ENCODE measurements at places on chromosomes 3 and 15.

GRCh38 chr3:125634336-125634950 lies 39.1 kb upstream of the OSBPL11 start:
- no peak for DNase-seq

DNA sequence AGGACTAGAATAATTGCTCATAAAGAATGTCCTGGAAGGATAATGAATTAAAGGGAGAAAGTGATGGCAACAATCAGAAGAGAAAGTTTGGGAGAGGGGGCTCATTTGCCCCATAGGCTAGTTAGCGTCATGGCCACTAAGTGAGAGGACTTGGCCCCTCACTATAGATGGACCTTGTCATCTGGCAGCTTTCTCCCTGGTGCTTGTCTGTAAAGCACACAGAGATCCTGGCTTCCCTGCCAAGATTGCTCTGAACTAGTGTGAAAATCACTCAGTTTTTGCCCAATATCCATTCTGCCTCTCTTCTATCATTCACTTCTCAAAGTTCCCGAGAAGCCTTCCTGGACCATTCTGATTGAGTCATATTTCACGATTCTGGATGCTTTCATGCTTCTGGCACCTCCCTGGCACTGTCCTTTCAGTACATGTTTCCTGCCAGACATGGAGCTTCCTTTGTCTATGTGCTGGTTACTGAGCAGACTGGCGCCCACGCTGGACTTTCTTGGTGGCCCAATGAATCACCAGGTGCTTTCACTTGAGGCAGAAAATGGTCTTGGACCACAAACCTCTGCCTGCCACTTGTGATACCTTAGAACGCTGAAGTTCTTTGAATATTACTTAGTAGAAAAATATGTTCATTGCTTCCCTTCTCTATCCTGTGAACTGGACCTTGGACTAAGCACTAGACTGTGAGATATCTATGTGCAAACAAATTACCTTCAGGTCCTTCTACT lies 709.6 kb upstream of the CFAP20DC start:
- no peak for DNase-seq

DNA sequence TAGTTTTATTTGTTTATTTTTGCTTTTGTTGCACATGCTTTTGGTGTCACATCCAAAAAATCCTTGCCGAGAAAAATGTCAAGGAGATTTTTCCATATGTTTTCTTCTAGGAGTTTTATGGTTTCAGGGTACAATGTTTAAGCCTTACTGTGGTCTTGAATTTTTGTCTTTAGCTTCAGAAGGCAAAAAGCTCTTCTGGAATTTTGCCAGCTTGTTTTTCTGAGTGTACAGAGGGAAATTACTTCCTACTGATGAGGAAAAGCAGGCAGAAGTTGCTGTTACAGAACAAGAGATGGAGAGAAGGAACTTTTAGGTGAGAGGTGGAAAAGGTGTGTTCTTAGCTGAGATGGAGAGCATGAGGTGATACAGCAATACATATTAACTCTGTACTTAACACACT lies 59.6 kb downstream of the UBE2E2 start:
- peak; percentile 26 for DNase-seq

DNA sequence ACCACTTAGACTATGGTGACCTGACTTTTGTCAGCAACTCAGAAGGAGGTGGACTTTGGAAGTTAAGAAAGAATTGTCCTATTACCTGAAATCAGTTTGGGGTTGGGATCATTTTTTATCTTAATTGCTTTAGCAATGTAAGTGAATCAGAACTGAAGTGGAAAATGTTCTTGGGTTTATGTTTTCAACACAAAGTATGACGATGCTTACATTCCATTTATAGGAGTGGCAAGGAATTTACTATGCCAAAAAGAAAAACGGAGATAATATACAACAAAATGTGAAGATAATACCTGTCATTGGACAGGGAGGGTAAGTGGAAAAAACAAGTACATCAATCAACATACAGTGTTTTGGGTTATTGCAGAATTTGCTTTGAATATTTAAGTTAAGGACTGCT lies 116.1 kb downstream of the PDE8A start:
- DNase-seq: peak; percentile 61

DNA sequence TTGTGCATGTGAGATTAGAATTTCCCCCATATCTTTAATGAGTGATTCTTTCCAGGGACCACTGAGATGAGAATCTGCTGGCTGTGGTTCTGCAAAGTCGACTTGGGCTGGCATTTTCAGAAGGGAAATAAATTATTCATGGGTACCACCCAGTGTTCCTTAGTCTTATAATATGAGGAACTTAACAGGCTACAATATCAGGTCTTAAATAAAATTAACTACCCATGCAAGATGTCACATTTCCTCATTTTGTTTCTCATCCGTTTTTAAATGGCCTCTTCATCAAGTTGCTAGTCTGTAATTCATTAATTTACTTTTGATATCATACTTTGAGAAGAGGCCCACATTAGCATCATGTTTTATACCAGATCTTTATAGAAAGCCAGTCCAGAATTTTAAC lies 58.3 kb upstream of the SKOR1 start:
- no peak for DNase-seq

- DNase-seq: no peak
Observed at GRCh38 chr3:127549826-127550467, 40.6 kb downstream of the TPRA1 start.

GRCh38 chr3:42654331-42655201 lies 1.1 kb downstream of the ZBTB47 start:
- DNase-seq: peak; percentile 55

DNA sequence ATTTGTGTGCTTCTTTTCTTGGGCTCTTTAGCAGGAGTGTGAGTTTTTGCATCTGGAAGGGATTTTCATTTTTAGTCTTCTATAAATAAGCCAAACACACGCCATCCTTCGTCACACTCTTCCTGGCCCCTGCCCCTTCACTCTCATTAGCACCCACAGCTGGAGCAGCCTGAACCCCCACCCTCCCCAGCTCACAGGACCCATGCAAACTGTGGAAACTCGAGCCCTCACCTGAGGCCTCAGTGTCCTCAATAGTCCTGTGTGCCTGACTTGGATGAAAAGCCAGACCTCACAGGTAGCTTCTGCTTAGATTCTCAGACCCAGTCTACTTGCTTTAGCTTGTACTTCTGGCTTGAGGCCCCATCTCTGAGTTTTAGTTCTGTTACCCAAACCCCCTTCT lies 167.9 kb downstream of the MTHFS start:
- DNase-seq: no peak

DNA sequence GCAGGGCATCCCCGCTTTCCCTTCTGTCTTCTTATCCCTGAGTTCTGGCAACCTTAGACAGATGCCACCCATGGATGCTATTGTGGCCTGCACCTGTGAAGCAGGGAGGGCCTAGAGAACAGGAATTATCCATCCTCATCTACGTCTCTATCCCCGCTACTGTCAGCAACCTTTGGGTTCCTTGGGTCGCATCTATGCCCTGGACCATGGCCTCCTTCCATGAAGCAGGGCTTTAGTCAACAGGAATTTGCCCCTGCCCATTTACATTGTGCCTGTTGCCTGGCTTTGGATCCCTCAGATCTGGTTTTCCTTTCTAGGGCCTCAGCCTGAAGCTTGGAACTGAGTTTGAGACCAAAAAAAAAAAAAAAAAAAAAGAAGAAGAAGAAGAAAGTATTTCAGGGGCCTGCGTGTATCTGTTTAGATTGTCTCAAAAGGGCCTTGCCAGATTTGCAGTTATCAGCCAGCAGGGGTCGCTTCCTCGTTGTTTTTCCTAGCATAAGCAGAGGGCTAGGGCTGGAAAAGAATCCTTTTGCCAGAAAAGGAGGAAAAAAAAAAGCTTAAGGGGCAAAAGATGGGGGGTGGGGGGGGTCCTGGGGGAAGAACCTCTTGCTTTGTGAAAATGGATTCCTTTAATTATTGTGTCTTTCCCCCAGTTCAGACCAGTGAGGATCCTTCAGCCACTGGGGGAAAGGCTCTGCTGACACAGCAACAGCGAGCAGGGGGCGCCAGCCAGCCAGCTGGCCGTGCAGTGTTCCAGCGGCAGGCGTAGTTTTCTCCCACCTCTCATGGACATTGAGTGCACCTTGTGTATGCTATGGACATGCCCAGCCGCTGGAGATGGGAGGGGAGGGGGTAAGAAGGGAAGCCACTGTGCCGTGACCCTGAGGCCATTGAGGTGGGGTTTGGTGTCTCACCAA lies 65.7 kb upstream of the ALDH1L1 start:
- peak; percentile 84 for DNase-seq

- peak; percentile 88 for DNase-seq
Observed at GRCh38 chr3:146577662-146578061, 27.5 kb downstream of the PLSCR5 start.

DNA sequence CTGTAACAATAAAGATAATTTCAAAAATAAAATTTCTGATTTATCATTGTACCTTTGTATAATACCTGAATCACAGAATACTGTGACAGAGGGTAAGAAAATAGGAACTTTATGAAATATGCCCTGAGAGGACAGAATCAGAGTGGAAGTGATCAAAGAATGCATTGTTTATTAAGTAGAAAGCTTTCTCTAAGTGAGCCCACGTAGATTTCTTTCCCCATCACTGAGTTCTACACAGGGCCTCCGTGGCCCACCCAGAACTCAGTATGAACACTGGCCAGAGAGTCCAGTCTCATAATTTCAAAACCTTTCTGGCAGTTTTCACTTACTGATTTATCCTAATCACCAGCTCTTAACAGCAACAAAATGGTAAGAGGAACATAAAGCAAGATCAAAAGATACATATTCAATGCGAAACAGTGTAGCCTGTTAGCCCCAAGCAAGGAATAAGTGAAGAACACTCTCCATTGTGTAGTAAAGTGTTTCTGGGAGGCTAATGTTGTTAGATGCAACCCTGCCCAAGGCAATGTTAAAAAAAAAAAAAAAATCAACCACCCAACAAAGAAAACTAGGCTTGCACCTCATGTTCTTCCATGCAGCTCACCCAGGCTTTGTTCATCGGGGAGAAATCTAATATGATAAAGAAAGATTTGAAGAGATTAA lies 341.3 kb downstream of the LSAMP start:
- no peak for DNase-seq

- peak; percentile 62 for DNase-seq
Observed at GRCh38 chr3:42831321-42831713, 22.1 kb downstream of the ACKR2 start.

DNA sequence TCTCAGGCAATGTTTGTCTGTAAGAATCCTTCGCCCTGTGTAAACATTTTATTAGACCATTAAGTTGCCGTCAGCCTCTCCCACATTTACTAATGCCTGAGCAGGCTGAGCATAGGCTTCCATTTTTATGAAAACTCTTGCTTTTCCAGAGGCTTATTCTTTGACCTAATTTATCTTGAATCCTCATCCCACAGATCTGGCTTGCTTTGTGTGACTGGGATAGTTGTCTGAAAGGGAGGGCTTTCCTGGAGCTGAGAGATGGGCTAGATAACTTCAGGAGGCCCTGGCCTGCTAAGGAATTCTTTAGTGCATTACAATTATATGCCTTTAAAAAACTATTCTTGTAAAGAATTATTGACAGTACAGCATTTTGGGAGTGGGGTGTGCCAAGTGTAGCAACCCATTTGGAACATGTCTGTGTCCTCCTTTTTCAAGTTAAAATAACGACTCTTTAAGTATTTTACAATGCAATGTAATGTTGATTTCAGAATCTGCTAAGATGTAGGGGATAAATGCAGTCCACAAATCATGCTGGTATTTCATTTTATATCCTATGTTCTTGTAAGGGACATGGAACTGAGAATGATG lies 52.4 kb downstream of the EEFSEC start:
- DNase-seq: no peak

- no peak for DNase-seq
Observed at GRCh38 chr3:186360779-186361178, 1.3 kb downstream of the DGKG start.

DNA sequence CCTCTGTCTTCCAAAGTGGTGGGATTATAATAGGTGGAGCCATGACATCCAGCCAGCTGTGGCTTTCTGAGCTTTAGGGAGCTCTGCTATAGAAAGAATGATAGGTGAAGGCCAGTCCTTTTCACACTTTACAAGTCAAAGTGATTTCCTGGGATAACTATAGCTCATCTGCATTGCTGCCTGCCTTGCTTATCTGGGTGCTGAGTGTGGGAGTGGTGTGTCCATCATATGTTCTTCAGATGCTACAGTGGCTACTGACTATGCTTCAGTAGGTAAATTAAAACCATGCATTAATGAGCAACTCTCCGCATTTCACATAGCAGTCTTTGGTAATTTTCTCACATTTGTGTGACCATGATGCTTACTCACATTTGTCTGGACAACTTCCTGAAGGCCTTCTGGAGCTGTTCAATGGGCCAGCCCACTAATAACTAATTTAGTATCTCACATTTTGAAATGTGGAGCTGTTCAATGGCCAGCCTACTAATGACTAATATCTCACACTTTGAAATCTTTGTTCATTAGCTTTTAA lies 23.4 kb downstream of the RHOA start:
- DNase-seq: no peak

DNA sequence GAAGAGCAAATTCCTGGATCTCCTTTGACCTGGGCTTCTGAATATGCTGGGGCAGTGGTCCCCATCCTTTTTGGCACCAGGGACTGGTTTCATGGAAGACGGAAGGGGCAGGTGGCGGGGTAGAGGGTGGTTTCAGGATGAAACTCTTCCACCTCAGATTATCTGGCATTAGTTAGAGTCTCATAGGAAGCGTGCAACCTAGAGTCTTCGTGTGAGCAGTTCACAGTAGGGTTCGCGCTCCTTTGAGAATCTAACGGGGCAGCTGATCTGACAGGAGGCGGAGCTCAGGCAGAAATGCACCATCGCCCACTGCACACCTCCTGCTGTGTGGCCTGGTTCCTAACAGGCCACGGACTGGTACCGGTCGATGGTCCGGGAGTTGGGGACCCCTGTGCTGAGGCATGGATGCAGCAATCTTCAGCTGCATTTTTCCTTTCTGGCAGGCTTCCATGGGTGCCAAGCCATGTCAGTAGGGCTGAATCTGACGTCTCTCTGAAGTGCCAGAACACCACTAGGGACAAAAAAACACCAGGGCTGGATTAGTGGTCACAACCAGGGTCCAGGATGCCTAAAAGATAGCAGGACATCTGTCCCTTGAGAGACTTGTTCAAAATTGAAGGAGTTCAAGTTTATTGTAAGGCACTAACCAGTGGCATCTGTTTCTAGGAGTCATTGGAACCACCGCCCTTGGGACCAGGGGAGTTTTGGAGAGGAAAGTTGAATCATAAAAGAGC lies 8.4 kb upstream of the GOLGB1 start:
- DNase-seq: no peak

- no peak for DNase-seq
Observed at GRCh38 chr3:120071259-120071658, 23.0 kb downstream of the GSK3B start.

- DNase-seq: peak; percentile 50
Observed at GRCh38 chr3:102530415-102531181, 95.8 kb downstream of the ZPLD1 start.
